ENCODE measurements at places on chromosomes 5 and 9. TPM values are rescaled to one million over a fixed set of nuclear protein-coding genes. Genes with fewer than 3 reads are reported as not detected.

DNA sequence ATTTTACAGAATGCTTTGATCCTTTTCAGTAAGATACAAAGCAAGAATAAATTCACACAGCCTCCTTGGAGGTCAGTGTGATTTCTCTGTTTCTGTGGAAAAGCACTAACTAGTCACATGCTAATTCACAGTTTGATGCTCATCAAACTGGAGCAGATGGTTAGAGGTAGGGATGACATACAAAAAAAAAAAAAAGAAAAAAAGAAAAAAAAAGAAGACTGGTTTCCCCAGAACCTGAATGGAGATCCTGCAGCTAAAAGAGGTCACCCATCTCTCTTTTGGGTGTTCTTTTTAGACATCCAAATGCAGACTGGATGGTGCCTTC lies 123.7 kb upstream of the ANKRD55 start:
- no peak for DNase-seq

- DNase-seq: no peak
Measured at GRCh38 chr9:137051145-137051724, 2.6 kb downstream of the ENTPD2 start.

GRCh38 chr5:157459715-157460599 lies at the start of gene NIPAL4:
Gene NIPAL4, plus strand, starts transcription at chr5:157460213. Its CDS starts 108 bp downstream, at chr5:157460321.
- DNase-seq: no peak

DNA sequence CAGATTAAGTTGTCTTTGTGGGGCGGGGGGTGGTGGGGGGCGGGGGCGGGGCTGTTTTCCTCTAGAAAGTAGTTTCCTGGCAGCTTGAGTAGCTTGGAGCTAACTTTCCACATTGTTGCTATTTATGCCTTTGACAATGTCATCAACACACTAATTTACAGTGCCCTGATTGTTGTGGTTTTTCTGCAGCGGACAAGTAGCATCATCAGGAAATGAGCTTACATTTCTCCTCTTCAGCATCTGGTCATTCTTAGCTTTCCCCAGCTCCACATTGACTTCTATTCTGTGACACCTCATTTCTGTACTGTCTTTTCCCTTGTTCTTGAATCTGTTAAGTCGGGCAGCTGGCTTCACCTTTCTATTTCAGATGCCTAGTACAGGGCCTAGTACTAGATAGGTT lies 112.3 kb upstream of the RAD23B start:
- DNase-seq: no peak

- no peak for DNase-seq
Measured at GRCh38 chr5:137960141-137960540, 70.9 kb downstream of the PKD2L2 start.

GRCh38 chr9:35067056-35067455 lies 5.4 kb downstream of the VCP start:
- DNase-seq: no peak

GRCh38 chr9:17414986-17415385 lies 163.9 kb upstream of the SH3GL2 start:
- DNase-seq: no peak

DNA sequence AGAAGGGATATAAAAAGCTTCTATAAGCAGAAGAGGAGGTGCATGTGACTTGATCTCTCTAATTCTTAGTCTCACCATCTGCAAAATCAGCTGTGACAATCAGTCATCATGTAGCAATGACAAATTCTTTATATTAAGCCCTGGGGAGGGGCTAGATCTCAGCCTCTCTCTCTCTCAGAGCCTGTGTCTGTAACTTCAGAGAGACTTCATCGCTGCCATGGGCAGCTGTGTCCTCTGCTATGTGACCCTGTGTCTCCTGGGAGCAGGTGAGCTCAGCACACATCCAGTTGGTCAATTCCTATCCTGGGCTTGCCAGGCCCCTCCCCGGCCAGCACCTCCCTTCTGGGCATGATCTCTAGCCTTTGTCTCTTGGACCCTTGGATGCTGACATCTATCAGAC lies 109.6 kb downstream of the ANKRD18B start:
- DNase-seq: no peak

- DNase-seq: no peak
Measured at GRCh38 chr9:70477146-70477745, 62.8 kb upstream of the KLF9 start.

SPATA31D4 gene
- not detected for total RNA-seq

MLANA gene
- total RNA-seq: not detected

FAM78A gene
- total RNA-seq: 1.1 TPM

ARHGEF28 gene
- 35.2 TPM for total RNA-seq
